ENCODE measurements at places on chromosomes 12 and 14.

GRCh38 chr12:61896436-61896835 lies 363.8 kb upstream of the USP15 start:
- no peak for DNase-seq

DNA sequence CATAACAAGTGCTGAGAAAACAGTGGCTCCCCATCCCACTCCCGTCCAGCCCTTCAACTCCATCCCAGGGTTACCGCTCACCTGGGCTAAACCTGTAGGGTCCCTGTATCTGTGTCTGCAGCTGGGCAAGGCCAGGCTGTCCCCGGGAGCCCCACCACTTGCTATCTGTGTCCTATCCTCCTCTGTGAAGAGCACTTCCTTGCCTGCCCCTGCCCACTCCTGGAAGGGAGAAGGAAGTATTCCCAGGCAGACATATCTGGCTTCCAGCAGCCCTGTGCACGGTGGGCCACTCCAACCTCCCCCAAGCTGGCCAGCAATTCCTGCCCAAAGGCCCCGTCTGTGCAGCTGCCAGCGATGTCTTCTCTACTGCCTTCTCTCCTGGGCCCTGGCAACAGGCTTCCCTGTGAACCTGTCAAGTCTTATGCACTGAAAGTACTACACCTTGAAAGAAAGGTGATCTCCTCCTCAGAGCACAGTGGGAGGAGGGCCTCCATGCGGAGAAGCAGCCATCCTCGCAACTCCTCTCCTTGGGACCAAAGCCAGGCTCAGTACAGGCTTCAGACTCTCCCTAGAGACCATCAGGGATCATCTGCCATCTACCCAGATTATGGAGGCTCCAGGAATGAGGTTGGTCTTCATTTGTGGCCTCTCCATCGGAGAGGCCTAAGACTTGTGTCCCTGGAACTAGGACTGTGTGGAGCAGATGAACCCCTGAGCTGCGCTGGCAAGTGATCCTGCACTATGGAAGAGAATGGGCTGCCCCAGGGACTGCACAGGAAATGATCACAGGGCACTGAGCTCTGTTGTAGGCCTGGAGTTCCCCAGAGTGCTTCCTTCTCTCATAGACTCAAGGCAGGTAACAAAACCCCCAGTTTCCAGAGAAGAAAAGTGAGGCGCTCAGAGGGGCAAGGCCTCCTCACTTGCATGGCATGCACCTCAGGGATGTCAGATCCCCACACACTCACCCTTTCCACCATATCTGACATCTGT lies 663.6 kb downstream of the BCL11B start:
- DNase-seq, result no peak

GRCh38 chr12:40802656-40803055 lies 110.4 kb downstream of the CNTN1 start:
- no peak for DNase-seq

DNA sequence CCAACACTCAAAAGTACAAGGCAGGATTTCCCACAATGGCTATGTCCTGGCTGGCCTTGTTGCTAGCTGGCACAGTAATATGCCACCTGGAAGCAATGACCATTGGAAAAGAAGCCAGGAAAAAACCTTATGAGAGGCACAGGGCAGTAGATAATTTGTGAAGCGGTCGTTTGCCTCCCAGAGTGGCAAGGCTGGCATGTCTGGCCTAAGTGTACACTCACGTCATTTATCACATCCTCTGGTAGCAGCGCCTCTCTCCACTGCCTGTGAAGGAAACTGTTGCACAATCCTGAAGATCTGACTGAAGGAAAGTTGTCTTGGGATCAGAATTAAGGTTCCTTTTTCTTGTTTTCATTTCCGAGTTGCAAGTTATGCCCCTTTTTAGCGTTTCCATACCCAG lies 408.5 kb downstream of the ZFP36L1 start:
- no peak for DNase-seq

GRCh38 chr14:72535485-72535884 lies 358.4 kb downstream of the DPF3 start:
- DNase-seq, result no peak

- no peak for DNase-seq
These were observed 28.2 kb downstream of the EEA1 start for GRCh38 chr12:92900941-92901340.

DNA sequence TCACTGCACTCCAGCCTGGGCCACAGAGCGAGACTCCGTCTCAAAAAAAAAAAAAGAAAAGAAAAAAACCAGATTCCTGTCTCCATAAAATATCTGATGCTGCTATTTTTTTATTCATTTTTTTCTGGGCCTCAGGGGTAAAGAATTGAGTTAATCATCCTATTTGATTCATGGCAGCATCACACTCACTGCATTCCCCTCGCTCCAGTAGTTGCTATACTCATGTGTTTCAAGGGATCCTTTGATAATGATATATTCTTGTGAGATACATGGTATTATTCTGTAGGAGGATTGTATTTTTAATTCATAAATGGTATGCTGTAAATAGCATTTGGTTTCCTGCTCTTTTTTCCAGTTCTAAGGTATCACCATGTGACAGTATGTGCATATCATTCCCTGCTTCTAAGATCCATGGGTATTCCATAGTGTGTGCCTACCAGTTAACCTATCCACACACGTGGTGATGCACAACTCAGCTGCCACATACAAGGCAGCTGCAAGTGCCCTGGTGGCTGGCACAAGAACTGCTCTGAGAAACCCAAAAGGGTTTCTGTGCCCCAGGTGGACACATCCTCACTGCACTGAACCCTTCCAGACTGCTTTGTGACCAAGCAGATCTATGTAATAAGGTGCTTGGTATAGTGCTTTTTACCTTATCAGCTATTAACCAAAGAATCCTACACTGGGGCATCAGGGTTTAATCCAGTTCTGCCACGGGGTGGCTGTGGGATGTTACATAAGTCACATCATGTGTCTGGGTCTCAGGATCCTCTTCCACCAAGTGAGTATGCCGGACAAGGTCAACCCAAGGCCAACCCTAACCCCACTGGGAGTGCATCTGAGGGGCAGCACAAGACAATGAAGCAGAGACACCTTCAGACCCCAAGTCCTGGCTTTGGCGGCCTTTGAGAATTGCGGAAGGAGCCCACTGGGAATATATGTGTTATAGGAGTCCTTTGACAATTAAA lies 74.6 kb downstream of the ZFP36L1 start:
- no peak for DNase-seq

- DNase-seq, result no peak
These were observed 64.1 kb upstream of the HIF1A start for GRCh38 chr14:61631045-61631687.

DNA sequence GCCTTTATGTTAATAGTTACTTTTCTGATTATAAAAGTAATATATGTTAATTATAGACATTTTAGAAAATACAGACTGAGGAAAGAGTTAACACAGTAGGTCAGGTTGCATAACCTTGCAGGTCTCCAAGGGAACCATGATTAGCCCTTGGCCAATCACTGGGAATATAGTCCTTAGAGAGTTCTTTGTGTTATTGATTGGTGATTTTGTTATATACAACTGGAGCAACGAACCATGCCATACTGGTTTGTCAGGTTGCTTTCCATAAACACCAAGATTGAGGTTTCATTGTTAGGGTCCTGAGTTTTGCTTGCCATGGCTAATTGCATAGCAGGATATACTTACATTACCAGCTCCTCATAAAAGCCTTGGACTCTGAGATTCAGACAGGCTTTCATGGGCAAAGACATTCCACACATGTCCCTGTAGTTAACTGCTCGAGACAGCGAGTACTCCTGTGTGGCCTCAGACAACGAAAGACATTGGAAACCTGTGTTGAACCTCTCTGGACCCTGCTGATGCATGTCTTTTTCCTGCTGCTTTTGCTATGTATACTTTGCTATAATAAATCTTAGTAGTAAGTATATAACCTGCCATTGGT lies 33.7 kb downstream of the MAPK1IP1L start:
- no peak for DNase-seq

DNA sequence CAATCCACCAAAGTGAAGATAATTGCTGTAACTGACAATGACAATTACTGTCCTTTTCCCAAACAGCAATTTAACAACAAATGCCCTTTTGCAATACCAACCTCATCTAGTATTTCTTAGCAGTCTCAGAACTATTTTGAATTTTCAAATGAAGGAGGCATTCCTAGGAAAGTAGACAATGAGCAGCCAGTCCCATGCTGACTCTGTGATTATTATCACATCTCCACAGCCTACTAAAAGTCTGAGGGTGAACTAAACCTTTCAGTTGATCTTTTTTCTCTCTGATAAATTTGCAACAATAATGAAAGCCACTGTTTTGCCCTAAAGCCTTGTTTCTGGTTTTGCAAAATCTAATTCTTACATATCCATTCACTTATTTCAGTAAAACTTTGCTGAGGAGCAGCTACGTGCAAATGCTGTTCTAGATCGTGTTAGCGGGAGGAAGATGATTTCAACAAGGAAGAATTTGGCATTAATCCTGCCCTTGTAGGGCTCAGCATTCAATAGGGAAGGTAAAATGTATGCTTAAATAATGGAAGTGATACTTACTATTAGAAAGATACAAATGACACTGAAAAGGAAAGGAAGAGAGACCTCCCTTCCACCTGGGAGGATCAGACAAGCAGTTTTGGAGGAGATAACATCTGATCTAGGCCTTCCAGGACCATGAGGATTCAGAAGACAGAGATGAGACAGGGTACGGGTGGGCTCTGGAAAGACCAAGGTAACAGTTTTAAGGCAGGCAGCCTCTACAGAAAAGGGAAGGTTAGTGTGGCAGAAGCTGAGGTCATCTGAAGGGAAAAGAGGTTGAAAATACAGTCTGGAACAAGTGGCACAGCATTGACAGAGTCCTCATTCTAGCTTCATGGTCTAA lies 47.4 kb downstream of the SLC38A1 start:
- DNase-seq, result no peak

DNA sequence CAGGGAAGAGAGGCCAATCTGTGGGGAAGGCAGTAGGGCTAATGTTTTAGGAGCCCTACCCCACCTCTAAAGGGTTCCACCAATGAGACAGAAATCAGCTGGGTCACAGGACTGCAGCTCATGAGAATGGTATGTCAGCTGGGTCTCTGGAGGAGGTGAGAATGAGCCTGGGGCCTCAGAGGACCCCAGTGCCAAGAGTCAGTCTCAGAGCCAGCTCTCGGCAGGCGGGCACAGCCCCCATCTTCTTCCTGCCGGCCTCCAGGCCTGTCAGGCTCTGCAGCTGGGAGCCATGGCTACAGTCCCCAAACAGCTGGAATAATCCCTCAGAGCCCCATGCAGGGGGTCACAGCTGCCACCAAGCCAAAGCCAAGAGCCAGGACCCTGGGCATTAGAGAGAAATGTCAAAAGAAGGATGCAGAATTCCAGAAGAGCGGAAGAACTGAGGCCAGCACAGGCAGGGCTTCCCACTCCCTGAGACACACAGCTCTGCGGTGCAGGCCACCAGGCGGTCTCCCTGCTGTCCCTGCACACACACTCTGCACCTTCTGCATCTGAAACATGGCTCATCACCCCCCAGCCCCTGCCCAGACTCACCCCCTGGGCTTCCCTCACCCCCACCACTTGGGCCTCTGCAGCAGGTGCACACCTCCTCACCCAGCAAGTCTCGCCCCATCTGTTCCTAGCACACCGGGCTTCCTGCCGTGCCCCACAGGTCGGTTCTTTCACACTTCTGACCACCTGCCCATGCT lies 26.0 kb downstream of the ITPK1 start:
- no peak for DNase-seq

DNA sequence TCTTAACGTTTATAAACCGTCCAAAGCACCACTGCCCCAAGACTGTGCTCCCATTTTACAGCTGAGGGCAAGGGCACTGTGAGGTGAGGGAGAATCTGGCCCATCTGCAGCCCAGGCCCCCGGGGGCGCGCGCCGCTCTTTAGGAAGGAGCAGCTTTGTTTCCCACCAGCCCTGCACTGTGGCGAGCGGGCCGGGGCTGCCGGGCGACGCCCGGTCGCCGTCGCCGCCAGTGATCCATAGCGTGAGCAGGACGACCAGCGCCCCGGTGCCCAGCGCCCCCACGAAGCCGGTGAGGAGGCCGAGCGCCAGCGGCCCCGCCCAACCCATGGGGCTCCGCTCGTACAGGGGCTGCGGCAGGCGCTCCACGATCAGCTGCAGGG lies 34.6 kb downstream of the FIGNL2 start:
- no peak for DNase-seq

DNA sequence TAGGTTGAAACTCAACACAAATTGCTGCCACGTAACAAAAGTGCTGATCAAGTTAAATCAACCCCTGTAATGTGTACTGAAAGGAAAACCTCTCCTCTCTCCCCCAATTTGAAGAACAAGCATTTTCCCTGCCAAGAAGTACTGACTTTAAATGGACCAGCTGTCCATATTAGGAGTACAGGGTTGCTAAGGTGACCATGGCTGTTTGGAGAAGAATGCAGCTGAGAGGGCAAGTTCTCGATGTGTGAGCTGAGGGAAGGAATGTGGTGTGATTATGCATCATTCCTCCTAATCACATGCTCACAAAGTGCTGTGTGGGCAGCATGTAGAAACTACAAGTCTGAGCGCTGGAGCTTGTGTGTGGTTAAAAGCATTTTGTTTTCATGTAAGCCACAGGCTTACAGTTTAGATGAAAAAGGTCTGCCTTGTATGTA lies 50.9 kb upstream of the CCT2 start:
- DNase-seq, result peak; percentile 4

- DNase-seq, result no peak
These were observed 52.3 kb downstream of the KCNK10 start for GRCh38 chr14:88270776-88271175.

- no peak for DNase-seq
These were observed 102.5 kb downstream of the FGD4 start for GRCh38 chr12:32501835-32502333.

- no peak for DNase-seq
These were observed 200.6 kb upstream of the STXBP6 start for GRCh38 chr14:25250516-25250915.

GRCh38 chr12:21989819-21990412 lies 48.7 kb upstream of the ABCC9 start:
- no peak for DNase-seq

GRCh38 chr14:37588956-37589714 lies 5.9 kb downstream of the FOXA1 start:
- DNase-seq, result no peak

DNA sequence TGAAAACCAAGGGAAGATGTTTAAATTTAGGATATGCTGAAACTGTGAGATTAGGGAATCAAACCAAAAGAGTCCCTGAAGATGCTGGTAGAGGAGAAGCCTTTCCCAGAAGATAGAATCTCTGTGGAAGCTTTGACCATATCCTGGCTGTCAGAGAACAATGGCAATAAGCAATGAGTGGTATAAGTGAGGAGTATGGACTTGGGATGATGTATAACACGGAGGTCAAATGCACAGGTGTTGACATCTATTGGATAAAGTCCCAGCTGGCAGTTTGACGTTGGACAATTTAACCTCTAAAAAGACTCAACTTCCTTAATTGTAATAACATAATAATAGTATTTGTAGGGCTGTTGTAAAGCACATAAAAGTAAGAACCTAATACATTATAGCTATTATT lies 30.1 kb upstream of the CLEC14A start:
- no peak for DNase-seq

GRCh38 chr14:35999294-35999693 lies 173.2 kb downstream of the BRMS1L start:
- DNase-seq, result no peak

GRCh38 chr12:3389986-3390385 lies 101.0 kb upstream of the PRMT8 start:
- DNase-seq, result no peak

Measured in stimulated activated CD8-positive, alpha-beta memory T cell treated with anti-CD3 and anti-CD28 coated beads, Interleukin-2, amount 100 ng/mL, for 48 hours (primary cell).